Stimulated activated CD4-positive, alpha-beta T cell treated with anti-CD3 and anti-CD28 coated beads, Interleukin-12 subunit alpha, Interleukin-12 subunit beta, amount 100 ng/mL, for 4 hours (primary cell): ENCODE measurements at places on chromosomes 12 and 14.

- DNase-seq = no peak
These were observed 70.3 kb upstream of the PYGL start for GRCh38 chr14:51014625-51015024.

- DNase-seq = no peak
These were observed 79.6 kb upstream of the SLC38A2 start for GRCh38 chr12:46452061-46452615.

DNA sequence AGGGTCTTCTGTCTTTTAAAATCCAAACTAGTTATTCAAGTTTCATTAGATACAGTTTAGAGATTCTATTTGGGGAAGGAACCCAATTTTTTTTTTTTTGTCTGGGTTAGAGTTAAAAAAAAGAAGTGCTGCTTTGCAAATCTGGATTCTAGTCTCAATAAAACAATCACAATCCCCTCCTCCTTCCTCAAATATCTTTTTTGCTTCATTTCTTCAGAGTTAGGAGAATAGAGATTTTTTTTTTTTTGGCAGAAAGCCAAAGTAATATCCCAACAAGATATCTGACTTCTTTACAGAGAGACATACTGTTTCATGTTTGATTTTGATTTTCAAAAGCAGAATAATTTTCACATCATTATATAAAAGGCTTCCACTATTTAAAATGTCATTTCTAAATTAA is 201.9 kb downstream of the FOXN3 start:
- no peak for DNase-seq

GRCh38 chr12:46717868-46718267 is 107.9 kb downstream of the SLC38A4 start:
- DNase-seq = no peak

DNA sequence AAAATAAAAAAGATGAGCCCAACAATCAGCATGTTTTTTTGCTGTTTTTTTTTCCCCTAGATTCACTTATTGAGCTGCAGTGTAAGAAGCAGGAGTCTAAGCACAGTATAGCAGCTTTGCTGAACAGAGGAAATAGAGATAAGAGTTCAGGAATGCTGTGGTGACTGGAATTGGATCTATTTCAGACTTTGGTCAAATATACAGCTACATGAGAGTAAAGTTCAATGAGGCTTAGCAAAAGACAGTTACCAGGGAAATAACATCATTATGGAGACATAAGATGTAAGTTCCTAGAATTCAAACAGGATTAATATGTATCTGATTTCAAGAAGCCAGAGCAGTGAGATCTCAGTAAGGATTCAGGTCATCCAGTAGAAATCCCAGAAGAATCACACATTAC is 613.0 kb downstream of the RPS29 start:
- no peak for DNase-seq

- no peak for DNase-seq
These were observed 32.9 kb downstream of the NIN start for GRCh38 chr14:50798048-50798421.

DNA sequence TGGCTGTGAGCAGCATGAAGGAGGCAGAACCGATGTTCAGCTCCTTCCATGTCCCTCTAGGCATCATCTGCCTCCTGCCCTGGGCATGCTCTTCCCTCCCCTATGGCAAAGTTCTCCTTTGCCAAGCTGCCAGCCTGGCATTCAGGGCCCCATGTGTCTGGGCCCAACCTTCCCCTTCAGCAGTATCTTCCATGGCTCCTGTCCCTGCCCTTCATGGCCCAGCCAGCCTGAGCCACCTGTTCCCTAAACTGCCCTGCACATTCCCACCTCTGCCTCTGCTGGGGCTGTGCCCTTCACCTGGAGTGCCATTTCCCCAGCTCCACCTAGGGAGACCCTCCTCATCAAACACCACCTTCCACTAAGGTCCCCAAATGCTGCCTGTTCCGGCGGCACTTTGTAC is 74.0 kb upstream of the TCL1A start:
- DNase-seq = no peak
